Nucleus accumbens (tissue), 56 donors: ENCODE measurements at places on chromosomes 3 and 15.
A peak's percentile ranks its signal among the peaks of the same experiment; 100 is the strongest.

- DNase-seq, result no peak
Observed at GRCh38 chr15:64895285-64896065, 16.2 kb upstream of the ANKDD1A start.

- no peak for DNase-seq
Observed at GRCh38 chr3:152444029-152444641, 175.4 kb downstream of the MBNL1 start.

GRCh38 chr3:194003114-194004057 lies 132.6 kb upstream of the HES1 start:
- no peak for DNase-seq

GRCh38 chr15:43878446-43878845 lies 51.6 kb downstream of the WDR76 start:
- DNase-seq, result no peak

DNA sequence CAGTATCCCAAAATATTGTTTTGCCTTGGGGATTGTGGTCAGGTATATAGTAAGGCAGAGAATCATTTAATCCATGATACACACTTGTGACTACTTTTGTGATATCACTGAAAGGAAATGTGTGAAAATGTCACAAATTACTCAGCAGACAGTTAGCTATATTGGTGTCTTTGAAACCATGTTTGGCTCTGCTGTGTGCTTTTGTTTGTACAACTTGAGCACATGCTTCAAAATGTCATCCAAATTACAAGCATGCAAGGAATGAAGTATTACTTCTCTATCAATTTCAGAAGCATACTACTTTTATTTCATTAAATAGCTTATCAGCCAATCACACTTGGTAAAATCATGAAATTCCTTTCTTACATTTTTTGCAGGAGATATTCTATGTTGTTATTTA lies 619.0 kb upstream of the AGTR1 start:
- DNase-seq, result no peak

DNA sequence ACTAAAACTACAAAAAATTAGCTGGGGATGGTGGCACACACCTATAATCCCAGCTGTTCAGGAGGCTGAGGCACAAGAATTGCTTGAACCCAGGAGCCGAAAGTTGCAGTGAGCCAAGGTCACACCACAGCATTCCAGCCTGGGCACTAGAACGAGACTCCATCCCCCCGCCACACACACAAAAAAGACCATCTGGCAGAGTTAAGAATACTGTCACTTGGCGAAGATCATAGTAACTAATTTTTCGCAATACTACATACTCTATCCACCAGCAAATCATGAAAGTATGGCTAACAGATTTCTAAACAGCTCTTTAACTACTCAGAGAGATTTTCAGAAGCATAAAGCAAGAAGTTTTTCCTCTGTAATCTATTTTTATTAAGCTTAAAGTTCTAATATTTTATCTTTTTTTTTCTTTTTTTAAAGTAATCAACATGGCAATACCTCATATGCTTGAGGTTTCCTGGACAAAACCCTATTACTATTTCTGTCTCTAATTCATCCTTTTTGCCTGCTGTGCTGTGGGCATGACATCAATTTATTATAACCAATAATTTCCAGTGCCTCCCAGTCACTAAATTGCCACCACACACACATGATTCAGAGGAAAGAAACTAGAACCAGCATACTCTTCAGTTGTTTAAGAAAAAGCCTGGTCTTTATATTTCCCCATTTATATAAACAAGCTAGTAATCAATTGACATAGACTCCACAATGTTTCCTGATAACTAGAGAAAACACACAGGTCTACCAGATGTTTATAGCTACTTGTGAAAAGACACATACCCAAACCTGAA lies 46.9 kb downstream of the CHSY1 start:
- DNase-seq, result no peak

GRCh38 chr15:33971811-33972210 lies 3.5 kb downstream of the CHRM5 start:
- no peak for DNase-seq

DNA sequence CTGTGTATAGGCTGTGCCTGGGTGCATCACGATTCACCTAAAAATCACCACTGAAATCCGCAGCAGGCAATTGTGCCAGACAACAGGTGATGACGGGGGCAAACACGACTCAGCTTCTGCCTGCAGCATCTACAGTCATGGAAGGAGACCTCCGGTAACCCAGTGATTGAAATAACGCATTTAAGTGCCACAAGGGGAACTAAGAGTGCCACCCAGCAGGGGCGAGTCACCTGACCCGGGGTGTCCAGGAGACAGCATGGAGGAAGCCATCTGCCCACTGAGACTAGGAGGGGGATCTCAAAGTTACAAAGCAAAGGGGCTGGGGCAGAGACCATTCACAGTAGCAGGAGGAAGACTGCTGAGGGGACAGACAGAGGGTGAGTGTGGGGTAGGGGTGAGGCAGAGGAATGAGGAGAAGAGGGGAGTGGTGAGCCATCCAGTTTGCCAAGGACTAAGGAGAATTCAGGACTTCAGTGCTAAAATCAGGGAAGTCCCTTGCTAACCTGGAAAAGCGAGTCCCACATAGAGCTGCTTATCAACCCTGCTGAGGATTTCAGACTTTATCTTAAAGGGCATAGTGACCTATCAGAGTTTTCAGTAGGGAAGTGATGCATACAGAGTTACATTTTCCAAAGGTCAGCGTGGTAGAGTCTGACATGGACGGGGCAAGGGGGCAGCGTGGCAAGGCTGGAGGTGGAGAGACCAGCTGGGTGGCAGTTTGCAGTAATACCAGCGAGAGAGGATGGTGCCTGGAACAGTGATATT lies 256.7 kb upstream of the HES1 start:
- DNase-seq, result no peak

- DNase-seq, result peak; percentile 73
Observed at GRCh38 chr15:63122002-63122875, 578 bp downstream of the LACTB start.

- no peak for DNase-seq
Observed at GRCh38 chr3:5079761-5080160, 42.3 kb upstream of the ARL8B start.

- no peak for DNase-seq
Observed at GRCh38 chr3:31892916-31893573, 88.0 kb downstream of the OSBPL10 start.

- DNase-seq, result no peak
Observed at GRCh38 chr15:43287254-43287653, 20.5 kb upstream of the TGM5 start.

DNA sequence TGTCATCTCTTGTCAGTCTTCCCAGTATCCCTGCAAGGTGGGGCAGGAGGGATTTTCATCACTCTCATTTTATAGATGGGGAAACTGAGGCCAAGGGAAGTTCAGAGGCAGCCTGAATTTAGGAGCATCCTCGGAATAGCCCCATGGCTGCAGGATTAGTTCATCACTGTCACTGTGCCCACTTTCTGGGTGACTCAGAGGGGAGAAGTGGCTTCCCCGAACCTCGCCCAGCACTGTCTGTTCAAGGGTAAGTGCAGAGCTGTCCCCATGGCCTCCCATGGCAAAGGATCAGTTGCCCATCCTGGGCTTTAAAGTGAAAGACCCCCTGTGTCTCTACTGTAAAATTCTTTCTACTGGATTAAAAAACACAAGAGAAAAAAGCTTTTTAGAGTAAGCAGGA lies 60.0 kb upstream of the SEC13 start:
- no peak for DNase-seq

DNA sequence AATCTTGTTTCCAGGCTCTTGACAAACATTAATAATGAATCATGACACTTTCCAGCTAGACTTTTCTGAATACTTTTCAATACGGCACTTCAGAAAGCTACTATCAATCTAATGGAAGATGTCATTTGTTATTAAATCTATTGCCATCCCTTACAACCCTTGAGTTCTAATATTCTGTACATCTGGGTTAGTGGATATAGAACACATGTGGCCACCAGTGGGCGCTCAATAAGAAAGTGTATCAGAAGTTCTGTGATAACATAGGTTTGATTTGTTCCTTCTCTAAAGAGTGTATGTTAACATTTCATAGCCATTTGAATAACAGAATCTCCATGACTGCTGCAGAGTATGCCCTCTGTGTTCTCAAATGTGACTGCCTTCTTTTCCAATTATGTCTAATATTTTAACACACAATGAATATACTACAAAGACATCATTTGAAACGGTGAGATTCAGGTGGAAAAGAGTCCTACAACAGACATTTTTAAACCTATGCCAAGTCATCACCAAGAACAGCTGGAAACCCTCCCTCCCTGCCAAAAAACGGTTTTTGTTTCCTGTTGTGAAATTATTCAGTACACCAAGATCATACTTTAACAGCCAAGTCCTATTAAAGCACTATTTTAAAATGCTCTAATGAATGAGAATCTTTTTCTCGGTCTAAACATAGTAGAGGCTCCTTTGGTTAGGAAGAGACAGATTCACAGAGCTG lies 22.2 kb downstream of the ALDH1A2 start:
- no peak for DNase-seq

DNA sequence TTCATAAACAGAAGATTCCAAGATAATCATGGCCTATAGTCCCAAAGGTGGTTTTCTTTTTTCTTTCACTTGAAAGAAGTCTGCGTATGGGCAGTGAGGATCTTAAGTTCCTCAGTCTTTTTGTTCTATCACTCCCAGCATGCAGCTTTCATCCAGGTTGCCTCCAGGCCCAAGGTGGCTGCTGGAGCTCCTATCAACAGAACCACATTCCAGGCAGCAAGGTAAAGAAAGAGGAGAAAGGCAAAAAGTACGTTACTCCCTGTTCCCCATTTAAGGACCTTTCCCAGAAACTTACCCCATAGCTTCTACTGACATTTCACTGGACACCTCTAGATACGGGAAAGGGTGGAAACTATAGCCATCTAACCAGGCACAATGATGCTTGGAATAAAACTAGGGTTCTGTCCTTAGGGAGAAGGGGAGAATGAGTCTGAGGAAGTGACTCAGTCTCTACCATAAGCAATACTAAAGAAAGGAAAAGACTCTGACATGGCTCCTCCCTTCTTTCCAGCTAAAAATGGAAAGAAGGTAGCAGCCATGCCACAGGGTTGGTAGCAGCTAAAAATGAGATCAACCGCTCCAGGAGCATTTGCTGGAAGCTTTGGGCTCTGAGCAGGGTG lies 313.9 kb upstream of the NR2E3 start:
- no peak for DNase-seq

GRCh38 chr3:175434561-175434960 lies 575.4 kb downstream of the NAALADL2 start:
- DNase-seq, result no peak

DNA sequence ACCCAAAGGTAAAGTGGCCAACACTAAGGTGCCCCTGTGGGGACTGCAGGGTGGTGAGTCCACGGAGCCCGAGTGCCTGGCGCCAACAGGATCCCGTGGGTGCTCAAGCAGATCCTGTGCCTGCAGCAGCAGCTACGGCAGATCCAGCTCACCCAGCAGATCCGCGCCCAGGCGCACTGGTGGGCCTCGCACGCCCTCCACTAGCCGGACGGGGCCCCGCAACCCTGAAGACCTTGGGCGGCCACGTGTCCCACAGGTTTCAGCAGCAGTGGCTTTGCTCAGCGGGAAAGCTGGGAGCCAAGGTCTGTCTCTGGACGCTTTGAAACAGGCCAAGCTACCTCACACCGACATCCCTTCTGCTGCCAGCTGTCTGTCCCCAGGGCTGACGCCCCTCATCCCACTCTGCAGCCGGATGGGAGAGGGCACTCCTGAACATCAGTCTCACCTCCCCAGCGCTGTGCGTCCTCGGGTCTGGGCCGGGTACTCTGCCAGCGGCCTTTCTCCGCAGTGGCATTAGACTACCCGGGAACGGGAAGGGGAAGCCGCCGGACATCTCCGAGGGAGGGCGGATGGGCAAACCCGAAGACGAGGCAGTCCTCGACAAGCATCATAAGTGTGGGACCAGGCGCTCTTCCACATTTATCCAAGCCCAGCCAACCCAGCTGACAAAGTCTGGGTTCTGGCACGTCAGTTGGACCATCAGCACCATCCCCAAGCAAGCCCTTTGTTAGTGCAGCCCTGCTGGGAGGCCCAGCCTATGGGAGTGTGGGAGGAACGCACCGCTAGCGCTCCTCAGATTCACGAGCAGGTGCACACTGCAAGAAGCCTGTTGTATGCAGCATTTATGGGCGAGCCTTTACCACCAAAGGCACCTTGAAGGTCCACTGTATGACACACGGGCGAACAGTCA lies 212.6 kb upstream of the UBE2E2 start:
- DNase-seq, result no peak

GRCh38 chr3:59777667-59778077 lies 727.8 kb upstream of the CFAP20DC start:
- DNase-seq, result no peak

GRCh38 chr15:65420975-65421359 lies 1.8 kb downstream of the IGDCC4 start:
- DNase-seq, result no peak

DNA sequence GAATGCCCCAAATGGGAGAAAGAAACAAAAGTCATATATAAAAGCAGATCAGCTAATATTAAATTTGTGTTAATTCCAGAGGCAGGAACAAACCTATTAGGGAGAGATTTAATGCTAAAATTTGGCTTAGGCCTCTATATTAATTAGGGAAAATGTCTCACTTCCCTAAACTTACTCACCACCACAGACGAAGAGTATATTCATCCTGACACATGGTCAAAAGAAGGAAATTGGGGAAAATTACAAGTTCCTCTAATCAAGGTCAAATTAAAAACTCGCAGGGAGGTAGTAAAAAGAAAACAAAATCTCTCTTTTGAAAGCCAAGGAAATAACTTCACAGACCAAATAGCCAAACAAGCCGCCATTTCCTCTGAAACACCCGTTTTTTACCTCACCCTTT lies 32.2 kb downstream of the GRM2 start:
- no peak for DNase-seq

GRCh38 chr3:193210618-193211017 lies 30.4 kb upstream of the PLAAT1 start:
- no peak for DNase-seq

- no peak for DNase-seq
Observed at GRCh38 chr15:78931439-78932257, 13.2 kb downstream of the CTSH start.

- DNase-seq, result peak; percentile 2
Observed at GRCh38 chr15:58957101-58957973, 23.9 kb upstream of the SLTM start.

DNA sequence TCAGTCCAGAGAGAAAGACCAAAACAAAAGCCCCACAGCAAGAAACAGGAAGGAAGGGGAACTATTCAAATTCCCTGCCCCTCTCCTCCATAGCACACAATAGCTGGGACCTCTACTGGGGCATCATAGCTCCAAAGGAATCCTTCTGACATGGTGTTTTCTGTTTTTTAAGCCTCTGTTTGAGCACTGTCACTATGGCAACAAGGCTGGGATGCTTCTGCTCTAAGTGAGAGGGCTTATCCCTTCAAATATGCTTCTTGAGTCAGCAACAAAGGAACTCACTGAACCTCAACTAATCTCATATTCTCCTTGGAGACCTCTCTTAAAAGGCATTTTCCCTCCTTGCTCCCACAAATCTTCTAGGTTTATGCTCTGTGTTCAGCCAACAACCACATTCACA lies 40.5 kb downstream of the MYLK start:
- DNase-seq, result no peak
